ENCODE measurements at places on chromosomes 11 and 22. TPM values are rescaled to one million over a fixed set of nuclear protein-coding genes. Genes with fewer than 3 reads are reported as not detected.

The NXPE4 gene
- polyA plus RNA-seq, result not detected

The STX5 gene
- polyA plus RNA-seq, result 53.3 TPM

The TNNI2 gene
- polyA plus RNA-seq, result 0.45 TPM

The GAL gene
- 1.2 TPM for polyA plus RNA-seq

Data from left renal pelvis (tissue), 4 donors.